Inflammatory macrophage (primary cell): ENCODE measurements at places on chromosomes 1 and 21.

GRCh38 chr1:159492575-159493323, 43.1 kb downstream of the OR10J5 start:
- DNase-seq: no peak

- DNase-seq: no peak
These were observed 31.4 kb downstream of the CNN3 start for GRCh38 chr1:94895518-94895917.

- no peak for DNase-seq
These were observed 52.5 kb upstream of the CR2 start for GRCh38 chr1:207401578-207401977.

DNA sequence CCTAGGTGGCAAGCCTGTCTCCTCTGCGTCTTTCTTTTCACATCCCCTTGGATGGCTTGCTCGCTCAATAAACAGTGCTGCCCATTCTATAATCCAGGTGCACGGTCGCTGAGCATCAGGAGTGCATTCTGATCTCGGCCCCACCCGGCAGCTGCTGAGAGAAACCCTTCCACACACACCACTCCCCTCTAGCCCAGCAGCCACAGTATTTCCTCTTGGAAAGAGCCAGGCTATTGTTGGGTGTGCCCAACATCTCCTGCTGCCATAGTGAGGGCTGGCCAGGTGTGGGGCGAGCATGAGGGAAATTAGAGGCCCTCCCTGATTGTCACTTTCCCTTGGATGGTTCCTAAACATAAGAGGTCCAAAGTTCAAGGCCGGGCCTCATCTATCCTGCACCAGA, 24.7 kb downstream of the GPA33 start:
- DNase-seq: no peak

DNA sequence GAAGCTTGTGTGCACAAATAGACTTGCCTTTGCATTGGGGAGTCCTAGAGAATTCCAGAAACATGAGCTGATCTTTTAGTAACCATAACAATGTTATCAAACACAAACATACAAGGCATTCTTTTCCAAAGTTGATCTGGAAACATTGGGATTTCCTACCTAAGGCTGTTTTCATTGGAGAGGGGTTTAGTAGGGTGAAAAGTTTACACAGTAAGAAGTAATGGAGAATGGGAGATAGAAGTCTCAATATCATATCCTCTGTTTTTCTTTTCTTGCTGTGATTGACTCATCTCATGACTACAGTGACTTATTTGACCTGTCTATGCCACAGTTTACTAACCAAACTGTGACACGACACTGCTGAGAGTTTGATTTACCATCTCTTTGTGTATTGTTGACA, 65.6 kb upstream of the PLA2G4A start:
- no peak for DNase-seq

- DNase-seq: no peak
These were observed 90.1 kb upstream of the SIM2 start for GRCh38 chr21:36608897-36609225.

DNA sequence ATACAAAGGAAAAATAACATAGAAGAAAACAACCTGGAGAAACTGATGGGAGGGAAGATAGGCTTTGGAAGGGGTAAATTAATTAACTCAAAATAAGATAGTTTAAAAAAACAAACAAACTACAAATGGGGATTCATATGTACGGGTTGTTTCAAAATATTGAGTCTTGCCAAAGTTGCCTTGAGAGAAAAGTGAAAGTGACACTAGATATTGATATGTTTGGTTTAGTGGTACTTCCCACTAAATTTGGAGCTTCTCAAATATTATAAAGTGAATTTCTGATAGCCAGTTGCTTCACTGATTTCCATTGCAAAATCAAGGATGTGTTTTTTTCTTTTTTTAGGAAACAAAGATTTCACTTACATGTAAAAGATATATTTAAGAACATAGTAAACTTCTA, 149.5 kb upstream of the RUNX1 start:
- no peak for DNase-seq

DNA sequence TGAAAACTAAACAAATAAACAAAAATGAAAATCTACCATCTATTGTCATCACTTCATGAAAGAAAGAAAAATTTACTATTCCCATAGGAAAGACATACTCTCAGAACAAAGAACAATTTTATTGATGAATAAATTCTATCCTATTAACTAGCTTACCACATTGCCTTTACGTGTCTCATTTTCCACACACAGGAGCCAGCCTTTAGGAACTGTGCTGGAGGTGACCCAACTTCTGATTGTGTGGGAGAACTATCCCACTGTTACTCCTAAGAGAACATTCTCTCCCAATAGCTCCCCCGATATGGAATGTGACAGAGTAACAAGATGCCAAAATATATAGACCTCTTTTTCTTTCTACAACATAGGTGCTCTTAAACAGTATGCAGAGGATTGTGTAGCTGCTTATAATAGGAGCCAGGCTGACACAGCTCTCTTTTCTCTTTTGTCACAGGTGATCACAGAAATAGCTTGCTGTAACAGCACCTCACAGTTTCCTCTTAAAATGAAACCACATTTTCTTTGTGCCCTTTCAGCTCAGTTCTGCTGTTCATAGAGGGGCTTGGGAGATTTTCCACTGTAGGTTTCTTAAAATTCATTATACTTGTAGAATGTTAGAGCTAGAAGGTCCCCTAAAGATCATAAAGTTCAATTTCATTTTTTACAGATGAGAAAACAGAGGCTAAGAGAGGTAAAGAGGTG, 35.5 kb downstream of the C21orf91 start:
- no peak for DNase-seq

DNA sequence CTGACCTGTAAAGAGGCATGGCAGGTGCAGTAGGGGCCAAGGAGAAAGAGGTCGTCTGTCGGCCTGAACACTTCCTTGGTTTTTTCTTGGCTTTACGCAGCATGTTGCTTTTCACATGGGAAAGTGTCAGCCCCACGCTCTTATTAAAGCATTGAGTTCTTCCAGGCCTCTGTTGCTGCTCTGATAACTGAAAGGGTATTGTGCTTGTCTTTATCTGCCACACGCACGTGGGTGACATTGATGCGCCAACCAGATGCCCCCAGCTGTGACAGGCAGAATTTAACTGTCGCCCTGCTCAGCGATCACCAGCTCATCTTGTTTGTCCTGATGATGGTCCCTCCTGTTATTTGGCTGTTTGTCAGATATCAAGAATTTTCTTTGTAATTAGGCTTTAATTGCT, 76.5 kb downstream of the GALNT2 start:
- DNase-seq: no peak

DNA sequence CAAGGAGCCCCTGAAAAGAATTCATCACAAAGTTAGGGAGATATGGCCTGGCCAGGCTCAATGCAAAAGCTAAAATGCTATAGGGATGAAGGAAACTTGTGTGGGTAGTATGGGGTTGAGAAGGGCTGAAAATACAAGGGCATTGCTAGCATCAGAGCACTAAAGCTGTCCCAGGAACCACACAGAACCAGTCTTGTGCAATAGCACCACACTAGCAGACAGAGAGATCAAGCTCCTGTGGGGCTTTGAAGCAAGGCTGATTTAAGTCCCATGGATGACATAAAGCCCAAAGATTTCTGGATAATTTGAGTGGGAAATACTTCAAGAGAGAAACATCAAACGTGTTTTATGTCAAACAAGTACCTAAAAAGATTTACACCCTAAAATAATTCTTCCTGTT, 97.1 kb downstream of the VAV3 start:
- DNase-seq: no peak

GRCh38 chr21:45202344-45202743, 85.4 kb downstream of the POFUT2 start:
- DNase-seq: no peak

DNA sequence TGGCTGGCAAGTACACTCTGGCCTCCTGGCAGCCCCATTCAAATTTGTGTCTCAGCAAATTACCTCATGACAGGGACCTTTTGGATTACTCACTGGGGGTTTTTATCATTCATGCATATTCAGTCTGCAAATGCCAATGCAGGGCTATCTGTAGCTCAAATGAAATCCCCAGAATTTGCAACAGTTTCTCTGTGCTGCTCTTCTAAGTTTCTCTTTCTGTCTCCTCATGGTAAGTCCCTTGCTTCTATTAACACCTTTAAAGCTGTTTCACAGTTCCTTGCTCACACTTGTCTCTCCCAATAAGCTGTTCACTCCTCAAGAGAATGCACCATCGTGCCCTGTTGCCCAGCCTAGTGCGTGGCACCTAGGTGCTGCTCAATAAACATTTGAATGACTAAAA, 3.3 kb upstream of the FAM78B start:
- no peak for DNase-seq

- DNase-seq: no peak
These were observed 51.3 kb downstream of the LGR6 start for GRCh38 chr1:202244841-202245261.

GRCh38 chr1:157659576-157660247, 40.9 kb downstream of the FCRL3 start:
- DNase-seq: no peak

- DNase-seq: no peak
These were observed 167.4 kb downstream of the TNFSF18 start for GRCh38 chr1:172883387-172883791.

DNA sequence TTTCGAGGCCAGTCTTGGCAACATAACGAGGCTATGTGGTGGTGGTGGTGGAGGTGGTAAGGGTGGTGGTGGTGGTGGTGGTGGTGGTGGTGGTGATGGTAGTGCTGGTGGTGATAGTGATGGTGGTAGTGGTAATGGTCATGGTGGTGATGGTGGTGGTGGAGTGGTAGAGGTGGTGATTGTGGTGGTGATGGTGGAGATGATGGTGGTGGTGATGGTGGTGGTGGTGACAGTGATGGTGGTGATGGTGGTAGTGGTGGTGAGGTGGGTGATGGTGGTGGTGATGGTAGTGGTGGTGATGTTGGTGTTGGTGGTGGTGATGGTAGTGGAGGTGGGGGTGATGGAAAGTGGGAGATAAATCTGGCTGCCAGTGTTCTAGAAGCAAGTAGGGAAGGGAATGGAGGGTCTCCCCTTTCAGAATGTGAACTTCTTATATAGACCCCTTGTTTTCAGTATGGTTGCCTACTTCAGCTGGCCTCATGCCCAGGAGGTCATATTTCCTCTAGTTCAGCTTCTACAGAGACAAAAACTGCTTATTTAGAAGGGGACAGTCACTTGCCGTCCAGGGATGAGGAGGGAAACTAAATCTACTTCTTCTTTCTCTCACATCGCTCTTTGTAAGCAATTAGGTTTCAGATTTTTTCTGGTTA, 27.5 kb downstream of the SH3BGR start:
- DNase-seq: no peak

- DNase-seq: no peak
These were observed 98.6 kb downstream of the TBX19 start for GRCh38 chr1:168379104-168379860.

- DNase-seq: no peak
These were observed 8.7 kb upstream of the HAX1 start for GRCh38 chr1:154263465-154264332.

DNA sequence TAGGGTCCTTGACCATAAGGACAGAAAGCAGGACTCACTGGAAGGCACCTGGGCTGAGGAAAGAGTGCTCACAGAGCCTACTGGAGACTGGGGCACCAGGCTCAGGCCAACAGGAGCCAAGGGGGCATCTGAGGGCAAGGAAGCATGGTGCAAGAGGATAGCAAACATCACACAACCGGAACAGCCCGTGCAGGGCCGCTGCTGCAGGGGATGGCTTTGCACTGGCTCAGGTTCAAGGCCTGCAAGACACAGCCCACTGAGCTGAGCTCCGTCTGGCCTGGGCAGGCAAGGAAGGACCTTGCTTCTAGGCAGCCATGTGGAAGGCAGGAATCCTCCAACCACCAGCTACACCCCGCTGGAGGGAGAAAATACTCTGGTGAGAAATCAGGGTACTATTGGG, 59.8 kb upstream of the KIF26B start:
- no peak for DNase-seq

GRCh38 chr1:220843481-220844011, 35.7 kb upstream of the HLX start:
- no peak for DNase-seq

- DNase-seq: no peak
These were observed 525 bp downstream of the RYR2 start for GRCh38 chr1:237042526-237042891.
